ENCODE measurements at places on chromosomes 13 and 19.

DNA sequence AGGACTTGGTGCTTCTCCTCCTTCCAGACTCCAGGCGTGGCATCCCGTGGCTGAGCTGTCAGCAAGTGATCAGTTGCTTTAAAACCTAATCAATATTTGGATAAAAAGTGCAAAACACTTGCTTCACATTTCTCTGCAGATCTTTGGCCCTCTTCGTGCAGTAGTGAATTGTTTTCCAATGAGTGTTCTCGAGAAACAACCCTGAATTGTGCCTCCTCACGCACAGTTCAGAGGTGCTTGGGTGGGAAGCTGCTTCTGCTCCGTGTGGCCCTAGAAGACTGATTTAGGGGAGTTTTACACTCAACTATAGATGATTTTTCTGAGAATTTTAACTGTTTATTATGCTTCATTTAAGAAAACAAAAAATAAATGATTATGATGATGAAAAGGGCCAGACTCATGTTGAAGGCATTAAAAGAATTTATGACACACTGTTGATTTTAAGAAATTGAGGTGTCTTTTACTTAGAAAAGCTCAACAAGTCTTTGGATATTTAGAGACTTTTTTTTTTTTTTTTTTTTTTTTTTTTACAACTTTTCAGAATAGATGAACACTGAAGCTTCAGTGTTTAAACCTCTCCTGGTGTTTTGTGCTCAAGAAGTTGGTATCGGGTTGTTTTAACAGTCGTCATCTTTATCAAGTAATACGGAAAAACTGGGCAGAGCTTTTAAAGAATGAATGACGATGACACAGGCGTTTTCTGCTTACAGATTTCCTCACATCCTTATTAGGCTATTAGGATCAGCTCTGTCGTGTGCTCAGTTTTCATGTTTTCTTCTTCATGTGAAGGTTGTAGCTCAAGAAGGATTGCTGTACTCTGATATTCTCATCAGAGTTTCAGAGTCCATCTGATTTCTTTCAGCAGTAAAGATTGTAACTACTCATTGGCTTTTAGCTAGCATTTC is 39.5 kb upstream of the TEX29 start:
- no peak for DNase-seq

DNA sequence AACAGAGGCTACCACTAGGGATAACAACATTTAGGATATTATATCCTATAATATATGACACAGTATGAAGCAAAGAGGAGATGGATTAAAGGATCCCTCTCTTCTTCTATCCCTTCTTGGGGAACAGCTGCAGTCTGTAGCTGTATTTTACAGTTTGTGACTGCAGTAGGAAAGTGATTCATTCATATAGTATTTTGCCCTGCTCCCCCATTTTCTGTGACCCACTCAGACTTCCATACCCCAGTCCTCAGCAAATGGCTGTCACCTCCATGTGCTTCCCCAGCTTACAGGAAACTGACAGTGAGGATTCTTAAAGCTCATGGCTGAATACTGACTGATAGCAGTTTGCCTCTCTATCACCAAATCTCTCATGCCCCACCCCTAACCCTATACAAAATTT is 27.5 kb downstream of the MICU2 start:
- DNase-seq, result no peak

DNA sequence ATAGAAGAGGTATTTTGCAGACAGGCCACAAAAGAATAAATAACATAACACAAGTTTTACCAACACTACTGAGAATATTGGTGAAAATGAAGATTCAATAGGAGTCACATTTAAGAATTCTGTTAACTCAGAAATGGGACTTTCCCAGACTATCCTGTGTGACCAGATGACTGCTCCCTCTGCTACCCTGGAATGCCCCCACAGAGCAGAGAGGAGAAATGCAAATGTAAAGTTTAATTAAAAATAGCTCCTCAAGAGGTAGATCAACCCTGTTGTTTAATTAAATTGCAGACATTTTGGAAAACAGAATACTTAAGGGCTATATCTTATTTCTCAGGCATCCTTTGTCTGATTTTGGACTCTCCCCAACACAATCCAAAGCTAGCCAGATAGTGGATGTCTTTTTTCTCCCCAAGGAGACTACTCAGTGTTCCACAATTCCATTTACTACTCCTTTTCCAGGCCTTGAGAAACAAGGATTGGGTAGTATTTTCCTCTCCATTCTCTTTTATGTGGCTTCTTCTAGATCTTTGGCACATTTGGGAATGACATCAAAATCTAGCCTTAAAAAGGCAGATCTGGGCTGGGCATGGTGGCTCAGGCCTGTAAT is 104.7 kb upstream of the TSC22D1 start:
- DNase-seq, result no peak

GRCh38 chr13:100230769-100231149 is 141.9 kb downstream of the PCCA start:
- no peak for DNase-seq

DNA sequence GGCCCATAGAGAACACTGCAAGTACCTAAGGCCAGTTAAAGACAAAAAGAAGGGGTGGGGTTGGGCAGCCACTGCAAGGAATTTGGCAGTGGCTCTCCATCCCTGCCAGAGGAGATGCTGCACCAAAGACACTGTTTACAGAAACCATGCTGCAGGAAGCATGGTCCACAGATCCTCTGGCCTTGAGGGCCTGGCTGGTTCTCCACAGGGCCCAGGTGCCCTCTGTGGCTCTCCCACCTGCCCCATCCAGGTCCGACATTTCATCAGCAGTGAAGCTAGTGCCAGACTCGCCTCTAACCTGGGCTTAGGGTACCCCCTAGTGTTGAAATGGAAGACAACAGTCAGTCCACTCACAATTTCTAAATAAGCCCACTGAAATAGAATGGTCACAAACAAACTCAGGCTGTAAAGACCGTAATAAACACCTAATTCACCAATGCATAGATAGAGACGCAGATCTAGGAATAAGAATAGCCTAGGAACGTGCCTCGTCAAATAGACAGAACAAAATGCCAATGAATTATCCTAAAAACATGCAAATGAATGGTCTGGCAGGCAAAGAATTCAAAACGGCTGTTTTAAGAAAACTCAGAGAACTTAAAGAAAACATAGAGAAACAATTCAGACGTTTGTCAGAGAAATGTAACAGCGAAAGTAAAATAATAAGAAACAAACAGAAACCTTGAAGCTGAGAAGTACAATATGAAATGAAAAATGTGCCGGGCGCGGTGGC is 23.3 kb downstream of the LYPD4 start:
- no peak for DNase-seq

- DNase-seq, result no peak
Measured at GRCh38 chr13:98778749-98779148, 26.3 kb upstream of the SLC15A1 start.

DNA sequence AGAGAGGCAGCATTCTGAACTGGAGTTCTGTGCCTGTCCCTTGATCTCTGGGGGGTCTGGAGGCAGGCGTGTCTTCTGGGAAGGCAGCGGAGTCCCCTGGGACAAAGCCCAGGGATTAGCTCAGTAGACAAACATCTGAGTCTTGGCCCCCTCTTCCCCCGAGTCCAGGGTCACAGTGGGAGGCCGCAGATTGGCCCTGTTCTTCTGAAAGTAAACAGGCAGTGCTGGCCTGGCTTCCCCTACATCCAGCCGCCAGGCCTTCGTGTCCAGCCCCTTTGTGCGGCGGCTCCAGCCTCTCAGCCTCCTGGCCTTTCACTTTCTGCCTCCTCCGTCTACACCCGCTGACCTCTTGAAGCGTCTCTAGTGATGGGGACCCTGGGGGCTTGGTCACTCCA is 989 bp downstream of the NFILZ start:
- DNase-seq, result no peak

DNA sequence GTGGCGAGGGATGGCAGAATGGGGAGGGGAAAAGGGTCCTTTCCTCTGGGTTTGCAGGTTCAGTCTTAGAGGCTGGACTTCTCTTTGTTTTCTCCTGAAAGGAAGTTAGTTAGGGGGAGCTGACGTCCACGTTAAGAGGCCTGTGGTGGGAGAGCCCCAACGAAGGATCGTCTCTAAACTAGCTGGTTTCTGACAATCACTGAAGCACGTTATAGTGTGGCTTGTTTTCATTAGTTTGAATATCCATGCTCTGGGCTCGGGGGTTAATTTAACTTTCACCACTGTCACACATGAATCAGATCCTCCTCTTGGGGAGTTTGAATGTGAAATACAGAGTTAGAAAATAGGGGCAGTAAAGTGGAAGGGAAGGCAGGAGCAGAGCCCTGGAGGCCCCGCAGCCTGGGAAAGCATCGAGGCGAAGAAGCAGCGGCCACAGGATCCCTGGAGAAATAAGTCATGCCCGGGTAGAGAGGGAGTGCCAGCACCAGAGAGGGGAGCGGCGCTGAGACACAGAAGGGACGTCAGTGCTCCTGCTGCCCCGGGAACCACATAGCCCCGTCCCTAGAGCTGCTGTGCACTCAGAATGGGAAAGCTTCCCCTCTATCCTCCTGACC is 31.1 kb upstream of the AMER2 start:
- no peak for DNase-seq

GRCh38 chr13:76769271-76769791 is 116.9 kb downstream of the KCTD12 start:
- peak; percentile 66 for DNase-seq

DNA sequence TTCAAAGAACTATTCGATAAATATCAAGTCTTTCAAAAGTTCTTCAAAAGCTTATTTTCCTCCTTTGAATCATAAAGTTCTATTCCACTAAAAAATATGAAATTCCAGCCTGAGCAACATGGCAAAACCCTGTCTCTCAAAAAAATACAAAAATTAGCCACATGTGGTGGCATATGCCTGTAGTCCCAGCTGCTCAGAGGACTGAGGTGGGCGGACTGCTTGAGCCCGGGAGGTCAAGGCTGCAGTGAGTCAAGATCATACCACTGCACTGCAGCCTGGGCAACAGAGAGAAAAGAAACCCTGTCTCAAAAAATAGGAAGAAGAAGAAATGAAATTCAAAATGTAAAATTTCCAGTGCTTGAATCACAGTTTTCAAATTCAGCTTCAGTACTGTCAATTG is 24.6 kb downstream of the CAB39L start:
- no peak for DNase-seq

GRCh38 chr13:37069597-37070103 is 10.2 kb upstream of the SUPT20H start:
- DNase-seq, result no peak

- DNase-seq, result peak; percentile 67
Measured at GRCh38 chr19:48660852-48661710, 11.7 kb downstream of the NTN5 start.

GRCh38 chr19:28985201-28985600 is 227.8 kb downstream of the UQCRFS1 start:
- DNase-seq, result no peak

GRCh38 chr13:95352486-95352885 is 51.2 kb upstream of the ABCC4 start:
- no peak for DNase-seq

DNA sequence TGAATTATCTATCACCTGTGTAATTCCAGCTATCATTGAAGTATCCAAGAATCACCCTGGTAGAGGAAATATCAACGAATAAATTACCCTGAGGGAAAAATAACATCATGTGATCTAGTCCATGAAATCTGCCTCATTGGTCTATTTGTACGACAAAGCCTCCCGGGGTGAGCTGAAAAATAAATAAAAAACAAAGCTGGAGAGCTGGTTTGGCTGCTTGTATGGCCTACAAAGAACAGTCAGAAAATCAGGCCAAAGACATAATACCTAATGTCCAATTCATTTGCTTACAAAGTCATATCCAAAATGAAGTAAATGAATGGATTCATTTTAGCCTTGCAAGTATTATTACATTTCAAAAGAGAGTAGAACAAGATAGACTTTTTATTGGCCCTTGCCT is 449.9 kb downstream of the KLF12 start:
- DNase-seq, result no peak

GRCh38 chr19:37329686-37330085 is 41.2 kb upstream of the ZNF527 start:
- no peak for DNase-seq

- no peak for DNase-seq
Measured at GRCh38 chr19:35228177-35228930, at the start of gene FAM187B. Gene FAM187B, minus strand, starts transcription at chr19:35228739. Its CDS starts 59 bp downstream, at chr19:35228680.

DNA sequence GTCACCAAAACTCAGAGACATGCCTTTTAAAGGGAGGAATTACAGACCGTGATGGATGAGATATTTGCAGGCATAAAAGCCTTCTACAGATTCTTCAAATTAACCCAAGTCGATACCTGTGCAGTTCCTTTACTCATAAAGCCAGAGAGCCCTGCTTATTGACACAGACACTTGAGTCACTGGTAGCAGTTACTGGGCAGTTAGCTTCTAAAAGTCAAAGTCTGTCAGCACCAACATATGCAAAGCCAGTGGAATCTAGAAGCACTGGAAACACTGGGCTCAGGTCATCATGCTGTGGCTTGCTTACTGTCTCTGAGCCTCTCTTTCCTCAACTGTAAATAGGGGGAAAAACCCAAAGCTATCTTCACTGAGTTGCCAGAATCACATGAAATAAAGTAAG is 25.7 kb upstream of the LRCH1 start:
- no peak for DNase-seq

- no peak for DNase-seq
Measured at GRCh38 chr19:12098040-12098439, 33.5 kb downstream of the ZNF844 start.

DNA sequence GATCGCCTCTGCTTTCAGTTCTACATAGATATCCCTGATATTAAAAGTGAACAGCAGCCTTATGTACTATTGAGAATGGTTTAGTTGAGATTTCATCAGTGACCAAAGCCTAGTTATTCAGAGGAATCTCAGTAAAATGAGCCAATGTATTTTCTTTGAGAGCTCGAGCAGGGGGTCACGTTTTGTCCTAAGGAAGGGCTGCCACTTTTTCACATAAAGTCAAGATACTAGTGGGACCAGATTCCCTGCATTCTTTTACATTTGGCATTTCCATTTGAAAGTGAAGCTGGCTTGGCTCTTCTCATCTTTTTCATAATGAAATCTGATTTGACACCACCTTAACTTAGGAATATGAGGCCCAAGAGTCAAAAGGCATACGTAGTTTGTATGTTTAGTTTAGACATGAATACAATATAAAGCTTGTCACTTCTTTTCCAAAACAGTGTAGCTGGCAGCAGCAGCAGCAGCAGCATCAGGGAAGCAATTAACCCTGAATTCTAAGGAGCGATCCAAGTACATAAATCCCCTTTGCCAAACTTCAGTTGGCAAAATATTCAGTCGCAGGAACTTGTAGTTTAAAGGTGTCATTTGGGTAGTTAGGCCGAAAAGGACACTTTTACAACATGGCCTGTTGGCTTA is 1752.2 kb upstream of the PCDH20 start:
- DNase-seq, result no peak

DNA sequence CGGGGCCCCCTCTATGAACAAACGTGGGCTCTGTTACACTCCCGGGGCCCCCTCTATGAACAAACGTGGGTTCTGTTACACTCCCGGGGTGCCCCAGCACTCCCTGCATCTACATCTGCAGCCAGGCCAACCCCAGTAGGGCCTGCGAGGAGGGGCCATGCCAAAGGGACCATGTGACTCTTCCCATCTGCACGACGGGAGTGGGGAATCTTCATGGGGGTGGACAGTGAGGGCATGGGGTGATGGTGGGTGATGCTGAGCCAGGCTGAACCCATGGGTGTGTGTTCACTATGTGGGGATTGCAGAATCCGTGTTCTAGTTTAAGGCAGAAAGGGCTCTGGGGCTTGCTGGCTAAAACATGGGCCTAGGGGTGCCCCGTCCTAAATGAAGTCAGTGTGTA is 69.9 kb upstream of the ARHGEF7 start:
- DNase-seq, result no peak

GRCh38 chr19:542173-542866 is 1.5 kb upstream of the GZMM start:
- DNase-seq, result peak; percentile 33

GRCh38 chr19:1291761-1292418 is 6.2 kb downstream of the EFNA2 start:
- no peak for DNase-seq

All from left hindlimb (tissue), 1 donor.